ENCODE measurements at places on chromosomes 5 and 9.

- no peak for DNase-seq
Observed at GRCh38 chr9:127896395-127897192, 2.8 kb downstream of the ST6GALNAC6 start.

- no peak for DNase-seq
Observed at GRCh38 chr5:135446615-135447014, 533 bp downstream of the DCANP1 start.

- DNase-seq: no peak
Observed at GRCh38 chr5:15106530-15107283, 235.1 kb upstream of the ANKH start.

- DNase-seq: no peak
Observed at GRCh38 chr5:107990881-107991810, 320.4 kb upstream of the EFNA5 start.

DNA sequence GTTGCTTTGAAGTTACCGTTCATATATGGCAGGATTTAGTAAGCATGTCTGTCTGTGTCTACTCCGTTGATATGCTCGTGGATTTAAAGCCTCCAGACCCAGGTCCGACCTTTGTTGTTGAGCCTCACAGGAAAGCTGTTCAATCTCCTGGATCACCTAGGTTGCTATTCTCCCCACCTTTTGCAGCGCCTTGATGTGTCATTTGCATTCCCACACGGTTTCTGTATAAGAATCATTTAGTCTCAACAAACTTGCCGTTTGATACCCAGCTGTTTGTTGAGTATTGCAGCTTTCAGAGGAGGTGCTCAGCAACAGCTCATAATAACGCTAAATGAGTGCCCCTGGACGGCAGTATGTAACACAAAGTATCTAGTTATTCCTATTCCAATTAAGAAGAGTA, 1.2 kb upstream of the ADGRV1 start:
- no peak for DNase-seq

Measured in activated T-helper 9 cell treated with anti-CD3 and anti-CD28 coated beads, Interleukin-2, amount 50 U/mL, for 16 hours (primary cell).